8988T (cell line): ENCODE measurements at places on chromosomes 13 and 19.

GRCh38 chr13:46197299-46198048 is 14.3 kb upstream of the LRRC63 start:
- DNase-seq, result no peak

DNA sequence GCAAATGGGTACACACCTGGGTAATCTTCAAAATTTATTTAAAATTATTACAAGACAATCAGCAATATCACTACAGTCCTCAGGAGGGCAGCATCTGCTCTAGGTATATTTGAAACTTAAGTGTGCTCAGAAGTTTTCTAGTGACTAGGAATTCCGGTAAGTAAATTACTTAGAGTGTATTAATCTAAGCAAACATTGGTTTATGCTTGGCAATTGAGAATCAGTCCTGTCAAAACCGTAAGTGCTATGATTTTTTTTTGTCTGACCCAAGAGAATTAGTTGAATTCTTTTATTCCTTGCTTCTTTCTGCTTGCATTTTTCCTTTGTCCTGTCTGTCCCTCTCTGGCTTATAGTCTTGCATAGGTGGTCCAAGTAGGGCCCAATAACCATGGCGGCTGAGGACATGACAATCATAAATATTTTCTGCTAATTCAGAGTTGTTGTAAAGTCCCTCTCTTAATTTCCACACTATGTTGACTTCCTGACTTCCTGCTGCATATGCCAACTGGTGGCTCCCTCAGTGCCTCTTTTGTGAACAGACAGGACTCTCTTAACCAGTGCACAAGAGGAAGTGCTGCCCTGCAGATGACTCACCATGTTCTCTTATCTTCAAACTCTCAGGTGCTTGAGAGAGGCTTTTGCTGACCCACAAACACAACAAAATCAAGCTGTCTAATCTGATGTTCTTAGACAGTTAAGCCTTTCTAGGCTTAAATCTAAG is 82.2 kb downstream of the SLAIN1 start:
- no peak for DNase-seq

GRCh38 chr19:17497149-17497798 is 14.2 kb upstream of the PGLS start:
- DNase-seq, result no peak

GRCh38 chr13:87536899-87537298 is 134.3 kb upstream of the SLITRK5 start:
- no peak for DNase-seq

DNA sequence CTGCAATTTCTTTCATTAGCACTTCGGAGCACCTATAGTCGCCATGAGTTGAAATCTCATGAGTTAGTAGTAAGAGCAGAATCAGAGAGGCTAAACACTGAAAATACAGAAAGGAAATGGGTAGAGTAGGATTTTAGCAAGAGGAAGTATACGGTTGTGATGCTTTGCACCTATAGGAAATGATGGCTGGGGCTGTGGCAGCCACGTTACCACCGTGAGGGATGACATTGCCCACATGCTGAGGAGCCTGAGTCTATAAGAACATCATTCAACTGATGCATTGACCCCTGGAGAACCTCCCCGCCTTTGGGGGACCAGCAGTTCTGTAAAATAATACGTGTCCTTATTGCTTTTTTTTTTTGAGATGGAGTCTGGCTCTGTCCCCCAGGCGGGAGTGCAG is 20.4 kb downstream of the FAM187B start:
- no peak for DNase-seq

- no peak for DNase-seq
Observed at GRCh38 chr19:12784871-12785430, 6.3 kb upstream of the JUNB start.

DNA sequence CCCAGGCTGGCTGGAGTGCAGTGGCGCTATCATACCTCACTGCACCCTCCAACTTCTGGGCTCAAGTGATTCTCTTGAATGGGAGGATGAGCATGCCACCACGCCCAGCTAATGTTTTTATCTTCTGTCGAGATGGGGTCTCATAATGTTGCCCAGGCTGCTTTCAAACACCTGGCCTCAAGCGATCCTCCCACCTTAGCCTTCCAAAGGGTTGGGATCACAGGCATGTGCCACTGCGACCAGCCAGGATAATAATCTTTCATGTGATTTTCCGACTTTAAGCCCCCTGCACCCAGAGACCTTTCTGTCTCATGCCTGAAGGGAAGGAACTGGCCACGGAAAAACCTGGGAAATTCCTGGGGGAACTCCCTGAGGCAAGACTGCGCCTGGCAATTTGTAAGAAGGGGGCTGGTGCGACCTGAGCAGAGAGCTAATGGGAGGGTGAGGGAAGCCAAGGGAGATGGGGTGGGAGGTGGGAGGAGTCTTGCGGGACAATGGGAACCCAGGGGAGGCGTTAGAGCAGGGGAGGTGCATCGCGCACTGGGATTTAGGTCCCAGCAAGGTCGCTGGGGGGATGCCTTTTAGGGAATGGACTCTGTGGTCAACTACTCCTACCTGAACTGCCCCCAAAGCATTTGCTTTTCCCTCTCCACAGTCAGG is 1.2 kb upstream of the CCDC124 start:
- DNase-seq, result no peak

GRCh38 chr13:95553581-95554385 is 1.3 kb downstream of the CLDN10 start:
- no peak for DNase-seq

- DNase-seq, result no peak
Observed at GRCh38 chr13:30607908-30608307, 9.8 kb upstream of the USPL1 start.

DNA sequence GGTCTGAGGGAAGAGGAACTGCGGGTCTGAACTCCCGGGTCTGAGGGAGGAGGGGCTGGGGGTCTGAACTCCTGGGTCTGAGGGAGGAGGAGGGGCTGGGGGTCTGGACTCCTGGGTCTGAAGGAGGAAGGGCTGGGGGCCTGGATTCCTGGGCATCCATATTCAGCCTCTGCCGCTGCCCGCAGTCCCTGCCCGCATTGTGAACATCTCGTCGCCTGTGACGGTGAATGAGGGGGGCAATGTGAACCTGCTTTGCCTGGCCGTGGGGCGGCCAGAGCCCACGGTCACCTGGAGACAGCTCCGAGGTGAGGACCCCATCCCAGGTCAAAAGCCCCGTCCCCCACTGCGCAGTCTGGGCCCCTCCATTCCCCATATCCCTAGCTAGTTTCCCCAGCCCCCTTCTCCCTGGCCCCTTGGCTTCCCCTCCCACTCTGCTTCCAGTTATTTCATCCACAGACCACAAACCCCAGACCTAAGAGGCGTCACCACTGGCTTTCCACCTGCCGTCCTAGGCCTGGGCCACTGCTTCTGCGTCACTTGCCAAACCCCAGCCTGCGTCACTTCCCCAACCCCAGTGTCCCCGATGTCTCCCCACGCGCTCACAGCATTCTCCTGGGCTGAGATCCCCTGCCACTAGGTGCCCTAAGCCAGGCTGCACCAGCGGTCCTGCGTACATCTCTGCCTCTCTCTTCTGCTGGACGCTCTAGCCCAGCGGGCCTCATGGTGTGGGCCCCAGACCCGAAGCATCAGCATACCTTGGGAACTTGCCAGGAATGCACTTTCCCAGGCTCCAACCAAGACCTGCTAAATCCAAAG is 13.9 kb downstream of the IGLON5 start:
- DNase-seq, result no peak

- no peak for DNase-seq
Observed at GRCh38 chr19:4541114-4541805, 1.4 kb upstream of the LRG1 start.

GRCh38 chr19:1526979-1527649 is 3.2 kb downstream of the PLK5 start:
- no peak for DNase-seq

GRCh38 chr19:12767150-12767549 is 8.2 kb downstream of the HOOK2 start:
- DNase-seq, result no peak

GRCh38 chr13:110209950-110210603 is 96.9 kb downstream of the COL4A1 start:
- DNase-seq, result no peak

GRCh38 chr13:87889254-87889653 is 218.1 kb downstream of the SLITRK5 start:
- no peak for DNase-seq

- no peak for DNase-seq
Observed at GRCh38 chr19:1651568-1652291, 685 bp downstream of the TCF3 start.

- no peak for DNase-seq
Observed at GRCh38 chr19:1634242-1634937, 18.0 kb downstream of the TCF3 start.
